ENCODE measurements at places on chromosomes 11 and 22.
A peak's percentile ranks its signal among the peaks of the same experiment; 100 is the strongest.

- DNase-seq: no peak
Observed at GRCh38 chr22:42930810-42931420, 73.8 kb upstream of the ARFGAP3 start.

- DNase-seq: peak; percentile 17
Observed at GRCh38 chr11:31870609-31871309, 59.6 kb upstream of the PAX6 start.

GRCh38 chr22:37547251-37547741 is 13.0 kb upstream of the CDC42EP1 start:
- no peak for DNase-seq

DNA sequence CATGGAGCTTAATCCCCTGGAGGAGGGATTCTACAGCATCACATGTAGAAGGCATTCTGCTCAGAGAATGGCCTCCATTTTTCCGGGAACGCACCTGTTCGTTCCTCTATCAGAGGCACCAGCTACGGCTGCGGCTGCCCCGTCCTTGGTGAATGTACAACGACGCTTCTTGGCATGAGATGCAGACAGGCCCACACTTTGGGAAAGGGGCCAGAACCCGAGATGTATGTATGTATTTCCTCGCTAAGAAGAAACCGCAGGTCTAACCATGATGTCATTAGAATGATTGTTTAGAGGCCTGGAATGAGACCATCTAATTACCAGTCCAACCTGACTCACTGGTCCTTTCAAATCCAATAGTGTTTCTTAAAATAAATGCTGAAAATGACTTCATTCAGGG is 1293.4 kb downstream of the TBC1D22A start:
- DNase-seq: no peak

DNA sequence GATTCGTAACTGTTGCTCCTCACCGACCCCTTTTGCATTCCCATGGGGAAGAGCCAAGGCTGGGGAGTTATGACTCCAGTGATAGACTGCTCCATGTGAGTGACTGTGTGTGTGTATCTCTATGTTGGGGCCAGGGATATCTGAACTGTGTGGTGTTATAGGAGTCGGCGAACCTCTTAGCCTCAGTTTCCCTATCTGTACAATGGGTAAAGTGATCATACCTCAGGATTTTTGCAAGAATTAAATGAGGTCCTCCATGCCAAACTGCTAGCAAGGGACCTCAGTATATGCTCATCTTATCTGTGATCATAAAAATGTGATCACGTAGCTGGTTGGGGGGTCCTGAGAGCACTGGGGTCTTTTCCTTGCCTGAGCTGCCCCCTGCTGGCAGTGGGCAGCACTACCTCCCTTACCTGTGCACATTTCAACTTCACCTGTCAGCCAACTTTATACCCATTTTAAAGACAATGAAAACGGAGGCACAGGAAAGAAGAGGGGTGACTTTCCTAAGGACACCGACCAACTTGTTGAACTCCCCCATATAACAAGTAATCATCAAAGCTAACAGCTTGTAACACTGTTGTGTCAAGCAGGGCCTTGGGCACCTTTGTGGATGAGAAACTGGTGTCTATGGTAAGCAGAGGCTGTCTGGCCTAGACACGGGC is 1.4 kb upstream of the DPP3 start:
- peak; percentile 26 for DNase-seq

DNA sequence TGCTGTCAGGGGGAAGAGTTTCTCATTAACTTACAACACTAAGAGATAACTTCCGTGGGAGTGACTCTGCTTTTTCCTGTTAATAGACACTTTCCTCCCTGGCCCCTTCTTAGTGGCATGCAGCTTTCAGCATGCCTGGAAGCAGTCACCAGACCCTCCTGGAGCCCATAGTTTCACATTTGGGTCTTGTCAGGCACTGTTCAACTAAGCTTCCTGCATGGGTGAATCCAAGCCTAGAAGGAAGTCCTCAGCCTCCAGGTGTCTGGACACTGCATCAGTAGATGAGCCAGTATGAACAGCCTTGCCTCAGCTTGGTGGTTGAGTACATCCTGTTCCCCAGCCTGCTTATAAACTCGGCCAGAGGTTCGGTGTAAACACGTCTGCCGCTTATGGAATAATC is 68.1 kb downstream of the PPP6R3 start:
- DNase-seq: no peak

GRCh38 chr11:123185326-123185725 is 9.7 kb downstream of the CLMP start:
- DNase-seq: no peak

- no peak for DNase-seq
Observed at GRCh38 chr11:6077723-6078122, 29.8 kb upstream of the OR56B4 start.

DNA sequence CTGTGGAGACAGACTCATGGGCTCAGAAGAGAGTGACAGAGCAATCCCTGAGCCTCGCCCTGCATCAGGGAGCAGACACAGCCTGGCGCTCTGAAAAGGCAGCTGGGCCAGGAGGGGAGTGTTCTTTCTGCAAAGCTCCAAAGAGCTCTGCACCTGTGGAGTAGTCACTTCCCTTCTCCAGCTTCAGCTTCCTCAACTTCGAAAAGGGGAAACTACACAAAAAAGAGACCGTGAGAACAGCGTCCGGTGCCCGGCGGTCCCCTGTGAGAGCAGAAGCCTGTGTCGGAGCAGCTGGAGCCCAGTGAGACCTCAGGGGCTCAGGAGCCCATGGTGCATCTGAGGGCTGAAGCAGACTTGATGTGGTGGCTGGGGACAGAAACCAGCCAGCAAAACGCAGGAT is 35.1 kb downstream of the TP53I11 start:
- no peak for DNase-seq

DNA sequence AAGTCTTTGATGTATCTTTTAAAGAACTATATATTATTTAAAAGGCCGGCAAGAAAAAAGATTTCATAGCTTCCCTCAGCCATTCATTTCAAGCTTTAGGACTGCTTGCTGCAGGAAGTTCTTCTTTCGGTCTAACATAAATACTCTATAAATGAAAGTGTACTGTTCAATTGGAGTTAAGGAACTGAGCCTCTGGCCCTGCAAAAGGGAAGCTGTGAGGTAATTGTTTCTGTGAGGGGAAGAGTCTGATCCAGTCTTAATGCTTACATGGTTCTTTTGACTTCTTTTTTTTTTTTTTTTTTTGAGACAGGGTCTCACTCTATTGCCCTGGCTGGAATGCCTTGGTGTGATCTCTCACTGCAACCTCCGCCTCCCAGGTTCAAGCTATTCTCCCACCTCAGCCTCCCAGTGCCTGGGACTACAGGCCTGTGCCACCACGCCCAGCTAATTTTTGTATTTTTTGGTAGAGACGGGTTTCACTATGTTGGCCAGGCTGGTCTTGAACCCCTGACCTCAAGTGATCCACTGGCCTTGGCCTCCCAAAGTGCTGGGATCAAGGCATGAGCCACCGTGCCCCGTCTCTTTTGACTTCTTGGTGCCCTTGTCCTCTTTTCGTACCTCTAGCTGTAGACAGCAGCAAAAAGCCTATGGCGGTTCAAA is 4.7 kb upstream of the TRIM29 start:
- no peak for DNase-seq

- DNase-seq: no peak
Observed at GRCh38 chr11:86869531-86869930, 69.2 kb downstream of the PRSS23 start.

GRCh38 chr22:31394326-31394725 is 5.1 kb upstream of the DRG1 start:
- DNase-seq: no peak

GRCh38 chr11:704781-705645 is 1.0 kb upstream of the EPS8L2 start:
- no peak for DNase-seq

DNA sequence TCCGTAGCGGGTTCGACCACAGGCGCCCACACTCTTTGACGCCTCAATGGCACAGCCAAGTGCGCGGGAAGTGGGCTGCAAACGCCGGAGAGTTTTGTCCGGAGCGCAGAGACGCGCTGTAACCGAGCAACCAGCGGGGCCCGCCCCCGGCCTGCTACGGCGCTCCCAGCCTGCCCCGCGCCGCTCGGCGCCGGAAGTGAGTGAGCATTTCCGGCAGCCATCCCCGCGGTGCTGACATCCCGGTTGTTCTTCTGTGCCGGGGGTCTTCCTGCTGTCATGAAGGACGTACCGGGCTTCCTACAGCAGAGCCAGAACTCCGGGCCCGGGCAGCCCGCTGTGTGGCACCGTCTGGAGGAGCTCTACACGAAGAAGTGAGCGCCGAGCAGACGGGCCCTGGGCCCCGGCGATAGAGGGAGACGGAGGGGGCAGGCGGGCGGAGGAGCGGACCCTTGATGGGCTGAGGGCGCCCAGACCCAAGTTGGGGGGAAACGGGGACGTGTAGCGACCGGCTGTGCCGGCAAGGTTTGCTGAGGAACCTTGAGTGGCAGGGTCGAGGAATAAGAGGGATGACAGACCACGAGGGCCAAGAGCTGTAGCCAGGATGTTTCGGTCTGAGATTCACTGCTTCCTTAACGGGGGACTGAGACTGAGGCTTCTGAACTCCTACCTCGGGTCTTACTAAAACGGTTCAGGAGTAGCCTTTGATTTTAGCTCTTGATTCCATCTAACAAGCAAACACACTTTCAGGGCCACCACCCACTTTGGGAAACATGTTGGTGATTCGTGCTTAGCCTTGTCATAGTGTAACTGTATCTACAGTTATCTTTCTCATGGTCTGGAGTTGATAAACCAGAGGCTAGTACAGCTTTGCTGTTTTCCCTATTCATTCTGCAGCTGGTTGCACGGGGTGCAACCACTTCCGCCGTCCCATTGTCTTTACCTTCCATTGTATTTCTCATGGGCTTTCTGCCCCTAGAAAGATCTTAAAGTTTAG is at the start of gene PSMD13:
Gene PSMD13, plus strand, starts transcription at position 203 of the 994 bp plus-strand sequence. Its CDS starts 74 bp downstream, at position 277.
- peak; percentile 81 for DNase-seq

DNA sequence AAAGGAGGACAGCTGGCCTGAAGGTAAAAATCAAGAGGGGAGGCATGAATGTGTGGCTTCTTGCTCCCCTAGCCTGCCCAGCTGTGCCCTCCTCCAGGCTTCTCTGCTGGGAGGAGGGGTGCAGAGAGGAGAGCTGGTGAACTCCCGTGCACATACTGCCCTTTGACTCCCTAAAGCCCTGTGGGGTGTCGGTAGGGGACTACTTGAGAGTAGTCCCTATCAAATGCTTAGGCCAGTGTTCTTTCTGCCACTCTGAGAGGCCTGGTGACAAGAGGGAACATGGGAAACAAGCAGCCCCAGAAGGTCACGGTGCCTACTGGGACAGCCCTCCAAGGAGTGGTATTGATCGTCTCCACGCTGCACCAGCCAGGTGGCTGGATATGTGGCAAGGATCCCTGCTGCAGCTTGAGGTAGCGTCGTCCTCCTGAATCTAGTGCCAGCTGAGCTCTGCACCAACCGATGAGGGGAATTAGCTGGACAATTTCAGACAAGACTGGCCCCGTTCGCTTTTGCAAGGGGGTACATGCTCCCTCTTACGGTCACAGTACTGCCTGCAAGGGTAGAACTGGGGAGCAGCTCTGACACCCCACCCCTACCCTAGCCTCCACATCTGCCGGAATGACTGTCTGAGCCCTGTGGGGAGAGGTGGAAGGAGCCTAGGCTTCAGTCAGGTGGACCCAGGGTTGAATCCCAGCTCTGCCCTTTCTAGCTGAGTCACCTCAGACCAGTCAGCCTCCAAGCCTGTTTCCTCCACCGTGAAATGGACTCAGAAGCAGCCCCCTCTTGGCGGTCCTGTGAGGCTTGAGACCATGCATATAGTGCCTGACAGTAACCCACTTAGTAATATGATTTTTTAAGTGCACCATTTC is 17.1 kb upstream of the C11orf96 start:
- no peak for DNase-seq

DNA sequence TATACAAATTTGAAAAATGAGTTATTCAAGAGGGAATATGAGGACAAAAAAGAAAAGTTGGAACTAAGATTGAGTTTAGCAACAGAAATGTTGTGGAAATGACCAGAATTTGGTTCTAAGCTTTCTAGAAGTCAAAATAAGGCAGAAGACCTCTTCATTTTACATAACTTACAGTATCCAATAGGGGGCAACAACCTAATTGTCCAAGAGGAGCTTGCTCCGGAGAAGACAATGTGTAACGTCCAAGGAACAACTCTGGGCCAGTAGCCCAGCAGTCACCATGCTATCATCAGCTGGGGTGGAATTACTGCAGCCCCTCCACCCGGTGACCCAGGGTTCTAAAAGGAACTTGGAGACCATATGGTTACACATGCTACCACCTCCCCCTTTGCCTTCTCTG is 14.1 kb downstream of the CNTF start:
- no peak for DNase-seq

DNA sequence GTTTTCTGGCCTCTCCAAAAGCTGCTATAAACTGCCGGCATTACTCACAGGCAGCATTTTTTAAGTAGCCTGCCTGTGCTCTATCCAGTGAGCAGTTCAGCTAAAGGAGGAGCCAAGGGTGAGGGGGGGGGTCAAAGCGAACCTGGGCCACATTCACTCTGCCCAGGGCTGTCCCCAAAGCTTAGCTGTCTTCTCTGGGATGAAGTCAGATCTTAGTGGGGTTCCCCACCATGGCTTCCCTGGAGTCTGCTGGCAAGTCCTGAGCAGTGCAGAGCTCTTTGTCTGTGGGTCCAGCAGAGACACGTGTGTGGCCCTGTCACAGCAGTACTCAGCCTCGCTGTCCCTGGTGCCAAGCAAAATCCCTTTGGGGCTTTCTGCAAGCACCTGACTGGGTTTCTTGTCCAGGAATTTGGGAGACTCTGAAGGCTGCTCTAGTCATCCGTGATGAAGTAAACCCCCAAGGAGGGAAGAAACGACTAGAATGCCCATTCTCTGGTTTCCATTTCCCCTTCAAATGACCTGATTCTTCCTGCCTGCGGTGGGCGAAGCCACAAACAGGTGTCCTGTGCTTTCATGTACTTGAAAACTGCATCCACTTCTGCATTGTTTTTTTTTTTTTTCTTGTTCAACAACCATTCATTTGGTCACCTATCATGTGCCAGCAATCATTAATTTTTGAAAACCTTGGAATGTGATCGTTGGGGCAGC is 2.6 kb downstream of the KCNJ5 start:
- DNase-seq: no peak

DNA sequence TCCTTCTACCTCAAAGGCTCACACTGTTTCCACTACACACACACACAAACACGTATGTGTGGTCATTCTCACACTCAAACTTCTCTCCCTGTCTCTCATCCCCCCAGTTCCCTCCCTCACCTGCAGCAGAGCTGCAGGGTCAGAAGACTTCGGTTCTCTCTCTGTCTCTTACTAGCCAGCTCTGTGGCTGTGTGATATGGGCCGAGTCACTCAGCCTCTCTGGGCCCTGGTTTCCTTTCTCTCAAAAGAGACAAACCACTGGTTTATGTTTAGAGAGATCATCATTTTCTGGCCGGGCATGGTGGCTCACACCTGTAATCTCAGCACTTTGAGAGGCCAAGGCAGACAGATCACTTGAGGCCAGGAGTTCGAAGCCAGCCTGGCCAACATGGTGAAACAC is 21.1 kb downstream of the TSPAN18 start:
- DNase-seq: no peak

GRCh38 chr22:39457198-39457555 is 365 bp downstream of the MGAT3 start:
- DNase-seq: no peak

GRCh38 chr22:45285263-45286058 is 712 bp downstream of the UPK3A start:
- DNase-seq: no peak

Data from LoVo (cell line).